PC-3 (cell line): ENCODE measurements at places on chromosomes 13 and 19.
A peak's percentile ranks its signal among the peaks of the same experiment; 100 is the strongest.

DNA sequence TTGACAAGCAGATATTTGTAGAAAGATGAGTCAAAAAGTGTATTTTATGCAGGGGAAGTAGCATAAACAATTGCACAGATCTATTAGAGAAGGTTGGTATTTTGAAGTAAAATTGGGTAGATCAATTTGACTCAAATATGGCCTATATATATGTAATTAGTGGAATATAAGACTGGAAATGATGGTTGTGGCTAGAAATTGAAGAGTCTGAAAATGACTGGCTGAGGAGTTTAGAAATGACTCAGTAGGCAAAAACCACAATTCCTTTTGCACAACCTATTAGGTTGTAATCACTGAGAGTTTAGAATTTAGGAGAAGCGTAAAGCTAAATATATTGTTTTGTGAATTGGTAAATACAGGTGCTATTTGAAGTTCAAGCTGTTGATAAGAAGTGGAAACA, 622.6 kb upstream of the PCDH20 start:
- no peak for DNase-seq

DNA sequence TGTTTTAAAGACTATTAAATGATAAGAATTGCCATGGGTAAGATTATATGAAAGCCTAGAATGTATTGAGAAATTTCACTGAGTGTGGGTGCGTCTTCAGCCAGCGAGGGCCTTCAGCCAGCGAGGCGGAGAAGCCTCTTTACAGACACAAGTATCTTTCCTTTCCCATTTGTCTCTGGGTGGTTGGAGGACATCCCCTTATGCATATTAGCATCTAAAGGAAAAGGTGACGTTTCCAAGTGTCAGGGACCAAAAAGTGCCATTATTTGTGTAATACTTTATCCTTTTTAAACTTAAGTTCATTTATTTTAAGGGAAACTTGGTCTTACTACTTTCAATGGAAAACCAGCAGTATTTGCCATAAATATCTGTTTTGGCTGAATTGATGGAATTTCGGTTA, 22.2 kb downstream of the SMARCA4 start:
- no peak for DNase-seq

- DNase-seq: peak; percentile 54
These were observed 61.7 kb downstream of the RAP2A start for GRCh38 chr13:97495678-97496077.

DNA sequence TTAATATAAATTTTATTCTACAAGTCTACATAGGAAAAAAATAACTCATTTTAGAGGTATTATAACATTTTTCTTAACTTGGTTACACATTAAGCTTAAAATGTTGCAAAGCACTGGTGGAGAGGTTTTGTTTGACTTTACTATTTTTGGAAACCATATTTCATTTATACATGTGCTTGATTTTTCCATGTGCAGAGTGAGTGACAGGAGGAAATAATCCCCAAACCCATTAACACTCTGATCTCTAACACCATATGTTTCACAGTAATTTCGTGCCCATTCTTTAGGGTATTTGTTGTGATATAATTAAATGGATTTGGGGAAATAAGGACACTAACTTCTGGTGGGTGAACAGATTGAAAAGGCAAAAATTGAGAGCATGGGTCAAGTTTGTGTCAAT, 2124.4 kb upstream of the PCDH20 start:
- DNase-seq: no peak

GRCh38 chr19:33399081-33399744, 25.7 kb downstream of the CEBPG start:
- DNase-seq: no peak

- peak; percentile 72 for DNase-seq
These were observed at the start of gene HOMER3 for GRCh38 chr19:18940769-18941627. Gene HOMER3 (minus strand): TSS chr19:18941217. CDS start chr19:18938982, 2,235 bp downstream.

- no peak for DNase-seq
These were observed 7.4 kb upstream of the IL4I1 start for GRCh38 chr19:49904136-49904535.

- no peak for DNase-seq
These were observed 7.9 kb downstream of the DCAF15 start for GRCh38 chr19:13959962-13960862.

DNA sequence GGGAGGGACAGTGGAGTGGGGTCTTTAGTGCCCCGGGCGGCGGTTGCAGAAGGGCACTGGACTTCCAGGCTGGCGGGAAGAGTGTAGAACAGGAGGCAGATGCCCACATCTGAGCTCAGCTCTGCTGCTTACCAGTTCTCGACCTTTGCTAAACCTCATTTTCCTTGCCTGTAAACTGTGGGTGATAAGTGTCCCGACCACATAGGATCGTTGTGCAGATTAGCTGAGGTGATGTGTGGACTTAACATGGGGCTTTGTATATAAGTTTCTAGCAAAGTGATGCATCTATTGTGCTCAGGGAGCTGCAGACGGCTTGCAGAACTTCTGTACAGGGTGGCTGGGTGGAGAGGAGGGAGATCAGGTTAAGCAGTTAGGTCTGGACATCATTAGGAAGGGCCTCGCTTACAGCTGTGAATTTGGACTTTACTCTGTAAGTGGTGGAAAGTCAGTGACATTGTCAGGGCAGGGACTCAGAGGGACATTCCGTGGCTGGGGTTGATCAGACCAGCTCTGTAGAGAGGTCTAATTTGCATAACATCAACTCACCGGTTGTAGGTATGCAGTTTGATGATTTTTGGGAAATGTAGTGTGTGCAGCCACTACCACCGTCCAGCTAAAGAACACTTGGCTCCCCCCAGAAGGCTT, 70.0 kb downstream of the SPATA13 start:
- DNase-seq: no peak

- no peak for DNase-seq
These were observed 21.4 kb upstream of the ZNF730 start for GRCh38 chr19:23095418-23095817.

GRCh38 chr19:33287927-33288326, 14.4 kb downstream of the CEBPA start:
- no peak for DNase-seq

GRCh38 chr13:78129359-78129758, 210.7 kb upstream of the EDNRB start:
- no peak for DNase-seq

GRCh38 chr13:93758575-93758974, 532.0 kb downstream of the GPC6 start:
- peak; percentile 42 for DNase-seq

GRCh38 chr19:1291761-1292418, 6.2 kb downstream of the EFNA2 start:
- DNase-seq: no peak

DNA sequence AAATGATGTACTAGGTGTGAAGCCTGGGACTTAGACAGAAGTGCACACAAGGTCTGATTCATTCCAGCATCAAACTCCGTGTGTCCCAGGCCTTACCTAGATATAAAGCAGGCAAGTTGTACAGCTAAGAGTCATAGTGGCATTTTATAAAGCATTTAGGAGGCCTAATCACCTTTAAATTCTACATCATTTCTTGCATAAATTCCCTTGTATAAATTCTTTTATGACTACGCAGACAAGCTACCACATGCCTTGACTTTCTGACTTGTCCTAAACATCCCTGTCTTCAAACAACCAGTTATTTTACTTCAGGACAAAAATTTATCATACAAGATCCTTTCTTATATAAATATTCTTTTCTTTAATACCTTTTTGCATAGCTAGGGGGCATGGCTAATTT, 22.5 kb downstream of the TMEM255B start:
- DNase-seq: peak; percentile 4

GRCh38 chr13:74162782-74163181, 28.6 kb upstream of the KLF12 start:
- no peak for DNase-seq

DNA sequence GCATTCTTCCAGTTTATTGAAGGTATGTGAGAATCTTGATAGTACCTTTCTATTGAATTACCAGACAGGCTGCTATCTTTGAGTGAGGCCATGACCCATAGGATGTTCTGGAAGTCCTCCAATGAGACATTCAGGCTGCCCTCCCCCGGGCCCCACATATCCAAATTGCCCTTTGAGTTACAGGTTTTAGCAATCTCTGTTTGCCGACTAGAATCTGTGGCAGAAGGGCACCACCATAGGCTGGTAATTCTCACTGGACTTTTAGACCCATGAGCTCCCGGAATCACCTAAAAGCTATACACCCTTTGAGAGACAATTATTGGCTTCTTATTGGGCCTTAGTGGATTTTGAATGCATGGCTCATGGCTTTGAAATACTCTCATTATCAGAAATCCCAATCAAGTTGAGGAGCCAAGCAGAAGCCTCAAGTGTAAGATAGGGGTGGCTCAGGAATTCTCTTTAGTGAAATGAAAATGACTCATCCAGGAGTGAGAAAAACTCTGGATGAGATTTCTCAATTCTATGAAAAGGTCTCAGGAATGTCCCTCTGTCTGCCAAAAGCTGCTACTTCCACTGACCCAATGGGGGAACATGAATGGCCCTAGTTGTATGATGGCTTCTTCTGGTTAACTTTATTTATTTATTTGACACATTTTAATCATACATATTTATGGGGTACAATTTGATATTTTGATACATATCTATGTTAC, 172.1 kb upstream of the CSNK1A1L start:
- DNase-seq: no peak

- no peak for DNase-seq
These were observed 25.5 kb downstream of the FGF21 start for GRCh38 chr19:48780631-48781391.

GRCh38 chr19:3494051-3494450, 6.4 kb downstream of the DOHH start:
- no peak for DNase-seq

GRCh38 chr19:3801412-3802096, 15.4 kb upstream of the MATK start:
- peak; percentile 10 for DNase-seq

DNA sequence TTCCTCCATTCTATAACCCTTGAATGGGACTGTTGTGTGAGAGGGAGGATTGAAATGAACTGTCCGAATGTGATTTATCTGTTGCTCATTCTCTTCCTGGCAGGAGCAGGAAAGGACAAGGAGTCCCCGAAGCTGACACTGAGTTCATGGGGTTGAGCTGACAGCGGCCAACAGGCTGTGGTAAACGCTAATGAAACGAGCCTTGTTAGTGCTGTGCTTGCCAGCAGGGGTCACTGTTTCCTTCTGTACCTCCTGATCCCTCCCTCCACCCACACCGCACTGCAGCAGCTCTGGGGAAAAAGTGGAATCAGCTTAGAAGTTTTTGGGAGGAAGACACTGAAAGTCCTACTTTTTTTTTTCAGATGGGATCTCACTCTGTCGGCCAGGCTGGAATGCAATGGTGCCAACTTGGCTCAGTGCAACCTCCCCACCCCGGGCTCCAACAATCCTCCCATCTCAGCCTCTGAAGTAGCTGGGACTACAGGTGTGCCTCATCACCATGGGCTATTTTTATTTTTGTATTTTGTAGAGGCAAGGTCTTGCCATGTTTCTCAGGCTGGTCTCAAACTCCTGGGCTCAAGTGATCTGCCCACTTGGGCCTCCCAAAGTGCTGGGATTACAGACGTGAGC, 6.7 kb upstream of the ZNF761 start:
- peak; percentile 69 for DNase-seq

- DNase-seq: peak; percentile 67
These were observed 753.9 kb downstream of the OLFM4 start for GRCh38 chr13:53782488-53782961.
